Retina (tissue), 1 donor: ENCODE measurements at places on chromosomes 4 and X.

- DNase-seq, result peak; percentile 17
These were observed 264.3 kb downstream of the NPFFR2 start for GRCh38 chr4:72295966-72296557.

DNA sequence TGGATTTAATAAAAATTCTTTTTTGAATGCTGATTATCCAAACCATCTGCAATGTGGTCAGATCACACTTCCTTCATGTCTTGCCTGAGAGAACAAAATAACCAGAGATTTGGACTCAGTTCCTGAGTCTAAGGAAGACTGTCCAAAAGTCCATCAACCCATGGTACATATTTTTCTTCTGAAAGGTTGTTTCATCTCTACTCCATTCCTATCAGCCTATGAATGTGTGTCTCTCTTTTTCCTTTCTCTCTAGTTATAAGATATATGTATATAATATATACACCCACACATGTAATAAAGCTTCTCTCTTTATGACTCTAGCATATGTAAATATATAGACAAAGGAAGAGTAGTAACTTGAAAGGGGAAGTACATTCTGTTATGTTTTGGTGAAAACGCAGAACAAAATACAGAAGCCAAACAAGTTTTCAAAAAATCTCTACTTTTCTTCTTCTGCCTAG is 226.9 kb downstream of the ARHGAP24 start:
- no peak for DNase-seq

DNA sequence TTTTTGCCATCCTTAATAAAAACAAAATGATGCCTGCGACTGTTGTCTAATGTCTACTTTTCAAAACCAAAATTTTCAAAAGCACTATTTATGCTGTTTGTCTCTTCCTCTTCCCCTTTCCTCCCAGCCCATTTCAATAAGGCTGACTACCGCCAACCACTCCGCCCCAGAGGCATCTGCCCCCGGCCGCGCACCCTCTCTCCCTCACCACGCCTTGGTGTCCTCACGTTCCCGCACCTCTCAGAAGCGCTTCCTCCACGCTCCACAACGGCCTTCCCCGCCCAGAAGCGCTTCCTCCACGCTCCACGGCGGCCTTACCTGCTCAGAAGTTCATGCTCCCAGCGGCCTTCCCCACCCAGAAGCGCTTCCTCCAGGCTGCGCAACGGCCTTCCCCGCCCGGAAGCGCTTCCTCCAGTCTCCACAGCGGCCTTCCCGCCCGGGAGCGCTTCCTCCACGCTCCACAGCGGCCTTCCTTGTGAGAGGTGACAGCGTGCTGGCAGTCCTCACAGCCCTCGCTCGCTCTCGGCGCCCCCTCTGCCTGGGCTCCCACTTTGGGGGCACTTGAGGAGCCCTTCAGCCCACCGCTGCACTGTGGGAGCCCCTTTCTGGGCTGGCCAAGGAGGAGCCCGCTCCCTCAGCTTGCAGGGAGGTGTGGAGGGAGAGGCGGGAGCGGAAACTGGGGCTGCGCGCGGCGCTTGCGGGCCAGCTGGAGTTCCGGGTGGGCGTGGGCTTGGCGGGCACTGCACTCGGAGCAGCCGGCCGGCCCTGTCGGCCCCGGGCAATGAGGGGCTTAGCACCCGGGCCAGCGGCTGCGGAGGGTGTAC is 490.4 kb upstream of the ZFP42 start:
- DNase-seq, result no peak

- DNase-seq, result no peak
These were observed 223.2 kb downstream of the PRDM5 start for GRCh38 chr4:120699354-120699753.

- no peak for DNase-seq
These were observed 170.7 kb downstream of the PTTG2 start for GRCh38 chr4:38130884-38131283.
